Activated T-helper 1 cell treated with Interleukin-2 at 50 U/mL for 16 hours (primary cell): ENCODE measurements at places on chromosomes 6 and 20.

DNA sequence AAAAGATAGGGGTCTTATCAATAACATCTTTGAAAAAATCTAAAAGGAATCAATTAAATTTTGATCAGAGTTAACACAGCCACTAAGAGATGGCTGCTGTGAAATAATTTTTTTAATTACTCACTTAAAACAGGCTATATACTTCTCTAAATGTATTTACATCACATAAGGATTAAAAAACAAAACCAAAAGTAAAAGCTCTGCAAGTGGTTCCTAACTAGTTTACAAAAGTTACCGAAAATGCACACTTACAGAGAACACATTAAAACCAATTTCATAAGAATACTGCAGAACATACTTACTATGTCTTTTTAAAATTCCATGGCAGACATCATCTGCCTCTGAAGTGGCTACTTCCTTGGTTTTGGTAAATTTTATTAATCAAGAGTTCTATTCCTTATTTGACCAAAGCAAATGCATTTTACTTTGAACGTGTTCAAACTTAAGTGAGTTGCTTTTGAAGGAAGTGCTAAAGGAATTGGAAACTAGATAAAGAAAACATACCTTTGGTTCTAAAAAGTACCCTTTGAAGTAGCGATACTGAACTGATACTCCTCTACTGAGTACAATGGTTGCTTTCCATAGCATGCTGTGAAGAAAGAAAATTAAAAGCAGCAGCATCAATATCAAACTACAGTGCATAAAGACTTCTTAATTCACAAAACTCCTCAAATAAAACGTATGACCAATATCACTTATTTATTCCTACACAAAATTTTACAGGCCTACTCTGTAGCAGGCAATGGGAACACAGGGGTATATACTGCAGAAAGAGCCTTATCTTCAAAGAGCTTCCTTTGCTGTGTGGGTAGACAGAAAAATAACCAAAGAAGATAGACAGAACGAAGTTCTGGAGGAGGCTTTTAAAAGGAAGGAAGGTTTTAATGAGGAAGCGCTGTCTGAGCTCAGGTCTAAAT lies 157.1 kb upstream of the SHLD1 start:
- no peak for DNase-seq

- no peak for DNase-seq
Measured at GRCh38 chr6:89116702-89117101, 1.2 kb downstream of the SRSF12 start.

DNA sequence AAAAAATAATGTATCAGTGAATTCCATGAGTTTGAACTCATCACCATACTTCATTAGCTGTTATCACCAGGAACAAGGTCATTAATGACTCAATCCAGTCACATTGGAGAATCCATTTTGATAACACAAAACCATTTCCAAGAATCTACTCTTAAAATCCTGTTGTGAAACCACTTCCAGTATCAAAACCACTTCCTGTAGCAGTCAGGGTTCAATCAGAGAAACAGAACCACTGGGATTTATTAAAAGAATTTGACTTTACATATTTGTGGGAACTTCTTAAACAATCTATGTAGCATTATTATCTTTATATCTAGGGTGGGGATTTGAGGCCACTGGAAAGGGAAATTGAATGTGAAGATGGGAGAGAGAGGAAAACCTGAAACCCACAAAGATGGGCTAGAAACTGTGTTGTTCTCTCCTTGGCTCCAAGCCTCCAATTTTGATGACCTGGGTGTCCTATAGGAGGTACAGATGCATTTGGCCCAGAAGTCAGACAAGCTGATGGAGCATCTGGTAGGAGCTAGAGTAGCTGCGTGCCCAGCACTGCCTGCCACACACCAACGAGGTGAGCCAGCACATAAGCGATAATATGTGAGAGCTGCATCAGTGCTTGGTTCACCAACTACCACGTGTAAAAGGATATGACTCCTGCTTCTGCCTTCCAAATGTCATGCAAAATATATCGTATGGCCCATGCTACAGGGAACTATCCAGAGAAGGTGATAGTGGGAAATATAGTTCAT lies 117.0 kb downstream of the TMEM200A start:
- no peak for DNase-seq

DNA sequence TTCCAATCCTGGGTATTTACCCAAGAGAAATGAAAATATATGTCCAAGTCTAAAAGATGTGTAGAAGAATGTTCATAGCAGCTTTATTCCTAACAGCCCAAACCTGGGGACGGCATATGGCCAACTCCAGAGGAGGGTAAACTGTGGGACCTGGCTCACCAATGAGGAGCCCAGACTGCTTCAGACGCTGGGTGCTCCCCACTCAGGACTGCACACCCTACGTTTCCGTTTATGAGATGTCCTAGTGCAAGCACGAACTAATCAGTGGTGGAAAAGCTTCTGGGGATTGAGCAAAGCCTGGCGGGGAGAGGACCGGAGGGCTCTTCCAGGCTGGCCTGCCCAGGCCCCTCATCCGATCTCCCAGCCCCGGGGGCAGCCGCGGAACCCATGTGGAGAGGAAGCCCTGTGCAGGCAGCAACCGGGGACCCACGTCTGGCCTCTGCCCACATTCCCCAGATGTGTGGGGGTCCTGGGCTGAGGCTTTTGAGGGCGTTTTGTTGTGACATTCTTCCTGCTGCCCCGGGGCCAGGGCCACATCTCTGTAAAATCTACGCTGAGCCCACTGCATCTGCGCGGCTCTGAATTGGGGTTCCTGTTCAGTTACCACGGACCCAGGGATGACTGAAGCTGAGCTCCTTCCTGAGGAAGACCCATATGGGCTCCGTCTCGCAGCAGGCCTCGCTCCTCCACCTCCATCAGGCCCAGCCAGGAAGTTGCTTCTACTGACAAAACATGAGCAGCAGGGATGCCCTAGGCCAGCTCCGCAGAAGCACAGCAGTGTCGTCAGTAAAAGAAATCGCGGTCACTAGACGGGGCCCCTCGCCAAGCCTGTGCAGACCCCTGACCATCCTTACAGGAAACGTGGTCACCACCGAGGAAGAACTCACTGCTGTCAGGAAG lies 188.0 kb downstream of the DLL1 start:
- no peak for DNase-seq

GRCh38 chr6:11425876-11426275 lies 111.7 kb upstream of the TMEM170B start:
- no peak for DNase-seq

GRCh38 chr20:63137851-63138415 lies 78.0 kb downstream of the YTHDF1 start:
- no peak for DNase-seq

DNA sequence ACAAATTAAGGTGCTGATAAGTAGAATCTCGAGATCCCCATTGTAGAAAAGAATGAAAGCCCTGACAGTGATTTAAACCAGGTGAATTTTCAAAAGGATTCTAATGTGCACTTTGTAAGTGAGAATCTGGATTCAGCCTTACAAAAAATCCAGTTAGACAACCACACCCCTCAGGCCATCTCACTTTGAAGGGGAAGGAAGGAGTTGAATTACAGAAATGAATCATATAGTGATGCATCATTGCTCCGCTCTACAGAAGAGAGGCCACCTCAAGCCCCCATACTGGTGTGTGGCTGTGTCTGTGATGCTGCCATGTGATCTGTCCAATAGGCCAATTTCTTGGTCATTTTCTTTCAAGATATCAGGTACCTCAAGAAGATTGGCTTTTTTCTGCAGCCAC lies 85.5 kb upstream of the NT5E start:
- no peak for DNase-seq

DNA sequence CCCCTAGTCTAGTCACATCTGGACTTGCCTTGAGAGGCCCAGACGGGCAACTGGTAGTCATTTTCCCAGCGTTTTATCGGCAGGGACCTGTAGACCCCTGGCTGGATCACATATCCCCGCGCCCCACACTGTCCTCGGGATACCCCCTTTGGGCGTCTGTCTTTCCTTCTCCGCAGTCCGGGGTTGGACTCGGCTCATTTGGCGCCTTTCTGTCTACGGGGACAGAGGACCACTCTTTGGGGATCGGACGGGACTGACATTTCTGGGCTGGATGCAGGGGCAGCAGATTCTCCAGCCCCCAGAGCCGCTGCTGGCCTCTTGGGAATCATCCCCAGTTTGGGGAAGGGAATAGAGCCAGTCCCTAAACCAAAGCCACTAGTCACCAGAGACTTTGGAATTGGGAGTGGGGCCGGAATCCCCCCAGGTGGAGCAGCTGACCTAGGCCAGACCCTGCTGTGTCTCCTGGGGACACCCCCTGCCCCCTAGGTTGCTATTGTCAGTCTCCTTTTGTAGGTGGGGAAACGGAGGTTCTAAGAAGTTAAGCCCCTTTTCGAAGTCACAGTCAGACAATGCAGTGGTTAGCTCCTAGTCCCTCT lies 734 bp downstream of the FAM110A start:
- DNase-seq = no peak

DNA sequence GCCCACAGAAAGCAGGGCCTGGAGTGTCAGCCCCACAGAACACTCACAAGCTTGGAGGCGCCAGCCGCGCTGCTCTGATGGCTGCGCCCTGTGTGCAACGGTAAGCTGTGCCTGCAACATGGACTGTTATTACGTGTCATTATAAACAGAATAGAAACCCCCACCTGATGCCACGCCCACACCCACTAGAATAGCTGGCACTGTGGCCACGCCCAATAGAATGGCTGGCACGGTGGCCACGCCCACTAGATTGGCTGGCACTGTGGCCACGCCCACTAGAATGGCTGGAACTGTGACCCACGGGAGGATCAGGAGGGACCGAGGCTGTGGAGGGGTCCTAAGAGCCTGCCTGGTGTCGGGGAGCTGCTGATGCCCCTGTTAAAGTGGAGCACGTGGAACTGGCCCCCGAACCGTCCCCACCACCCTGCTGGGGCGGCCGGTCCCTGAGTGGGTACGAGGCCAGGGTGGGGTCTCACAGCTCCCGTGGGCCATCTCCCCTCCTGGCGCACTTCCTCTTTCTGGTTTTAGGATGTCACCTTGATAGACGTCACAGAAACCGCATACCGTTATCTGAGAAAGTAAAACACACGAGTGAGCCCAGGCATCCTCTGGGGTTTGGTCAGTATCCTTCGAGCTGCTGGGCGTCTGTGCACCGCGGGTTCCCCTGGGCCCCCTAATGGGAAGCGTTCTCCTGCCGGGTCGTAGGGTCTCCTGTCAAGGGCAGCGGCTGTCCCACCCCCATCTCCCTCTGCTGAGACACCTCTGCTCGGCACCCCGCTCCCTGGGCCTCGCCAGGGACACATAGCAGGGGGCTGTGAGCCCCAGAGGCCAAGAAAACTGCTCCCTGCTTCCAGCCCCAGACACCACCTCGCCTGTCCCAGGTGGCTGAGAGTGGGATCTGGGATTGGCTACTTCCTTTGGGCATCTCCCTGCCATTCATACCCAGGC lies 25.4 kb downstream of the SLC17A9 start:
- peak; percentile 55 for DNase-seq

- no peak for DNase-seq
Measured at GRCh38 chr6:53333439-53334408, 15.0 kb downstream of the ELOVL5 start.

DNA sequence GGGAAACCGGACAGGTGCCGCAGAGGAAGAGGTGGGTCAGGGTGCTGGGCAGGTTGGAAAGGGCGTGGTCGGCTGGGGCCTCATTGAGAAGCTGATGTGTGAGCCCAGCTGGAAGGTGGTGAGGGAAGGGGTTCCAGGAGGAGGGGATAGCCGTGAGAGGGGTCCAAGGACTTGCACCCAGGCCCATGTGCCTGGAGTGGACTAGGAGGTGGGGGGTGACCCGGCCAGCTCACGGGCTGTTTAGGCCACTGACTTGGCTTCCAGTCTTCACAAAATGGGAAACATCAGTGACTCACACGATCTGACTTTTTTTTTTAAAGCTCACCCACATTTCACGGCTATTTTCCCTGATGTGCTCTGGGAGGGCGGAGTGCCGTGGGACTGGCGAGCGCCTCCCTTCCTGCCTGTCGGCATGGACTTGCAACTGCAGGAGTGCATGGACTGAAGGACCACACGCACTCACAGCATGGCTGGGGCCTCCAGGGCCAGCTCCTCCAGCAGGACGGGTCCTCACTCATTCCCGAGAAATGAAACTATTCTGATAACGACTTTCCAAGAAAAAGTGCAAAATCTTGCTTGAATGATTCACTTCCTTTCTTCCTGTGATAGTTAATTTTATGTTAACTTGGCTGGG lies 13.5 kb upstream of the PDE10A start:
- no peak for DNase-seq

DNA sequence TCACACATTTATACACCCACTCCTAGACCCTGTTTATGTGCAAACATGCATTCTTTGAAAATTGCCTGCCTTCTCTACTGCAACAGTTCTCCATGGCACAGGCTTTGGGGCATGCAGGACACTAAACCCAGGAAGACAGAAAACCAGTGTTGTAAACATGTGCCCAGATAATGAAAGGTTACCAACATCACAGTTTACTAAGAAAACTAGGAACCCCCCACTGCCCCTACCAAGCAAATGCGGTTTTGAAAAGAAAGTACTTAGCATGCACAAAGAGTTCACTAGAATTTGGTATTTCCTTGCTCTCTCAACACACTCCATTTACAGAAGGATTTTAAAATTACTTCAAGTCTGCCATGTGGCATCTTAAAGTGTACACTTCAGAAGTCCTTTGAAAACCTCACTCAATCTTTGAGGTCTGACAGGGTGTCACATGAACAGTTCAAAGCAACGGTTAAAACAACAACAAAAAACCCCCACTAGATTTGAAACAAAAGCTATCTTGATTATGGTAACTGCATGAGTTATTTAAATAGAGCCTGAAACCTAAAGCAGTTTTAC lies 245.0 kb downstream of the GMPR start:
- no peak for DNase-seq

DNA sequence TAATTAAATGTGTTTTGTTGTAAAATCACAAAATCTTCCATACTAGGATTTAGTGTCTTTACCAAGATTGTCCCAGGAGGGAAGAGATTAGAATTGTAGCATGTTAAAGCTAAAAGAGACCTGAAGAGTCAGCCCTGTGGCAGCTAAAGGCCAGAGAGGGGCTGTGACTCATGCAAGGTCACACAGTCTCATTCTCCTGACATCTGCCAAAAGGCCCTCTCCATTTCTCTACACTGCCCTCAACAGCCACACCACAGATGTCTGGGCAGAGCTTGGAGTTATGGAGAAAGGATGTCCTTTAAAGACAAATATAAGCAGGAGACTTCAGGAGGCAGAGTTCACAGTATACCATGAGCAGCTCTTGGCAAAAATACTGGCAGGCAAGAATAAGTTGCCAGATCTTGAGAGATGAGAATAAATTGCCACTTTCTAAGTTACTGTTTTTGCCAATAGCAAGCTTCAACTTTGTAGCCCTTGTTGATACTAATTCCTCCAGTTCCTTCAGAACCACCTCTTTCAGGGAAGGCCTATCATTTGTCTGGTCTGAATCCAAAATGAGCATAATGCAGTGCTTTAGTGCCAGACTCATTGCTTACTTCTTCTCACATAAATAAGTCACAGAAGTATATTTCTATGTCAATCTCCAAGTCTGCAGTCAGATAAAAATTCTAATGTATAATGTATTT lies 41.7 kb downstream of the AKIRIN2 start:
- no peak for DNase-seq

GRCh38 chr6:108654465-108655106 lies 93.9 kb downstream of the FOXO3 start:
- no peak for DNase-seq

GRCh38 chr20:47985092-47985850 lies 200.0 kb upstream of the SULF2 start:
- no peak for DNase-seq

- no peak for DNase-seq
Measured at GRCh38 chr20:25733903-25734302, 37.2 kb upstream of the ZNF337 start.
